ENCODE measurements at places on chromosomes 11 and 22.

GRCh38 chr11:62546244-62546928 is at the start of gene AHNAK:
AHNAK (minus strand) TSS chr11:62546806; CDS start chr11:62536098, 10,708 bp downstream.
- peak; percentile 77 for DNase-seq

DNA sequence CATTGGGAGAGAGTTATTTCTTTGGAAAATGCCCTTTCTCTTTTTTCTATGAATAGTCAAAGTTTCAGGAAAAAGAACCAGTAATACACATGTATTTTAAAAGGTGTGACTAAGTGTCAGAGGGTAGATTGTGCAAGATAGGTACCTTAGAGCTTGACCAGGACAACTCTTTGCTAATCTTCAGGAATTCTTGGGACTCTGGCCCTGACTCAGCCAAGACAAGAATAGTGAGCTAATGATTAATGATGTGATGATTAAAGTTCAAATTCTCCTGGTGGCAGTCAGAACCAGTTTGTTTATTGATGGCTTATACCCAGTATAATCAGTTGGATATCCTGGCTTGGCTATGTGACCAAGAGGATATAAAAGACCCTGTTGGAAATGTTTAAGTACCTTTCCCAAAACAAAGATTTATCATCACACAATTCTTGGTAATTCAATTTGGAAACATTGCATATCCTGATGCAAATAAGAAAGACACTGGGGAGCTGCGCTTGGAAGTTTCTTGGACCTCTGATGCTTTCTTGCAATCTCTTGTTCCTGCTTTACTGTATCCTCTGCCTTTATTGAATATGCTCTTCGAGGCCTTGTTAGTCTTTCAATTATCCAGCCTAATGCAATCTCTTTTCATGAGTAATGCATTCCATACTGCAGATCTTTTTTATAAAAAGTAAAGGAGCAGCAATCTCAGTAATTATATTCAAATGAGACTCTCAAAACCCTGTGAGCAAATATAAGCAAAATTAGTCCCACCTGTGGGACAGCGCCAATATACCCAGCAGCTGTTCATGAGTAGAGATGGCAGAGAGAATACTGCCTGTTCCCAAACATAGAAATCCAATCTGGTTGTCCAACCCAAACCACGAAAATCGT is 48.0 kb upstream of the CEP126 start:
- no peak for DNase-seq

DNA sequence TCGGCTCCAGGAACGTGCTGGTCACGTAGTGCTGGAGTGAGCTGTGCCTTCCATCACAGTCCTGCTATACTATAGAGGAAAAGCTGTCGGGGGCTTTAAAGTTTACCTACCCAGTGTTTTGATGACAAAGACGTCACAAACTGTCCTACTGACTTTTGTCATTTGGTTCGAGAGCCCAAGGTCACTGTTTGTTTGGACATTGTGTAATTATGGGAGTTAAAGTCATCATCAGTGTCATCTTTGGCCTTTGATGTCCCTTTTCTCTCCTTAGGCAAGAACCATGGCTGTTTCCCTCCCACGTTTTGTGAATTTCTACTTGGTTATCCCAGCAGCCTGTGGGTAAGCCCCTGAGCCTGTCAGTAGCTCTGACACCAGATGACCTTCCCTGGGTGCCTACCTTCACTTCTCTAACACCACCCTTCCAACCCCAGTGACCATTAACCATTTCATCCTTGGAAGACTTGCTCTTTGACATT is 59.3 kb downstream of the SLC1A2 start:
- no peak for DNase-seq

DNA sequence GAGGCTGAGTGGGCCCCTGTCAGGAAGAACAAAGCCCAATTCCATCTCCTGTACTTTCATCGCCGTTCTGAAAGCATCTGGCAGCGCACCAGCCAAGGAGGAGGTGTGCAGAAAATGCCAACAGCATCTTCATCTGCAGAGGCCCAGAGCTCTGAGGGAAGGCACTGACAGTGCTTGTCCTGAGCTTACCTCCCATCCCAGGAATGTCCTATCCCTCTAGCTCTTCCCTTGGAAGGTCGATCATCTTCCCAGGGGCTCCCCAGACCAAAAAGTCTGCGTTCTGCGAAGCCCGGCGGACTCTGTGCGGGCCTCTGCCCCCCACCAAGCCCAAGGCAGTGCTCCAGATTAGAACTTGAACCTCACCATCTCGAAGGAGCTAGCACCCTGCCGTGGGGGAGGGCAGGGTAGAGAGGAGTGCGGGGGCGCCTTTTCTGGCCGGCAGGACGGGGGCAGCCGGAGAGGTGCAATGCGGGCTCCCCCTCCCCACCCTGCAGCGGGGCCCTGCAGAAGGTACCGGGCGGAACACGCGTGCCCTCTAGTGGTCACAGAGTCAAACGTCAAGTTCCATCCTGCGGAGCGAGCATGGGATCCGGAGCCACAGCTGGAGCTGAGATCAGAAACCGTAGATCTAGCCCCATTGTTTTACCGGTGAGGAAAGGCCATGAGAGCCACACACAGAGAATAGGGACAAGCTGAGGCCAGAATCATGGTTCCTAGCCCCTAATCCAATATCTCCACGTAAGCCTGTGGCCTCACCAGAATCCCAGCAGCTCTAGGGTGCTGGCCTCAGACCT is 5.0 kb downstream of the SCN2B start:
- peak; percentile 64 for DNase-seq

DNA sequence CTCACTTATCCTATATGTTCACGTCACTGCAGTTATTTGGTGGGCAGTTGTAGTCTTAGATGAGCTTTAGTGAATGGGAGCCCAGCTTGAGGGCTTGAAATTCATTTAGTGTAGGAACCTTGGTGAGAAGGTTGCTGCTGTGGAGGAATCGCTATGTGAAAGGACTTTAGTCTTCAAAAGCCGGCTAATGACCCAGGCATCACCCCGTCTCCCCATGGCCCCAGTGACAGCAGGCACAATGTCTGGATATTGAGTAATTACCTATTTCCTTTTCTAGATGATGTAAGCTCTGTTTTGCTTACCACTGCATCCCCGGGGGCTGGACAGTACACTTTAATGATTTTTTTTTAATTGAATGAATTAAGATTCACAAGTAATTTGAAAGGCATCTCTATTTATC is 283.2 kb downstream of the ST3GAL4 start:
- no peak for DNase-seq

DNA sequence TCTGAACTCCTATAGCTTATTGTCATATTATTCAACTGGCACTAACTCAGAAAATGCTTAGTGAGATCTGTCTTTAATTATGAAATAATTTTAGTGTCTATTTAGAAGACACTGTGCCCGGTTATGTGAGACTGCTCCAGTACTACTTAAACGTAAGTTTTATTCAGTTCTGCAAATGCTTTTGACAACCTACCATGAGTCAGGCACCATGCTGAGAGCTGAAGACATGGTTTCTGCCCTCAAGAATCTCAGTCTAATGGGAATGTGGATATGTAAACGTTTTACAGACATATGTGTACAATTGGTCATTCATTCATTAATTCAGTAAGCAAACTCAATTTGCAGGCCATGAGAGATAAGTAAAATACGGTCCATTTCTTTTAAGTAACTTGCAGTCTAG is 40.0 kb downstream of the DCUN1D5 start:
- no peak for DNase-seq

GRCh38 chr11:27830206-27830605 is 130.0 kb upstream of the BDNF start:
- DNase-seq = no peak

- no peak for DNase-seq
Observed at GRCh38 chr11:71244116-71244810, 8.1 kb downstream of the SHANK2 start.

- no peak for DNase-seq
Observed at GRCh38 chr22:32557444-32557843, 82.8 kb downstream of the FBXO7 start.

- no peak for DNase-seq
Observed at GRCh38 chr11:45622283-45622682, 43.1 kb downstream of the CHST1 start.

DNA sequence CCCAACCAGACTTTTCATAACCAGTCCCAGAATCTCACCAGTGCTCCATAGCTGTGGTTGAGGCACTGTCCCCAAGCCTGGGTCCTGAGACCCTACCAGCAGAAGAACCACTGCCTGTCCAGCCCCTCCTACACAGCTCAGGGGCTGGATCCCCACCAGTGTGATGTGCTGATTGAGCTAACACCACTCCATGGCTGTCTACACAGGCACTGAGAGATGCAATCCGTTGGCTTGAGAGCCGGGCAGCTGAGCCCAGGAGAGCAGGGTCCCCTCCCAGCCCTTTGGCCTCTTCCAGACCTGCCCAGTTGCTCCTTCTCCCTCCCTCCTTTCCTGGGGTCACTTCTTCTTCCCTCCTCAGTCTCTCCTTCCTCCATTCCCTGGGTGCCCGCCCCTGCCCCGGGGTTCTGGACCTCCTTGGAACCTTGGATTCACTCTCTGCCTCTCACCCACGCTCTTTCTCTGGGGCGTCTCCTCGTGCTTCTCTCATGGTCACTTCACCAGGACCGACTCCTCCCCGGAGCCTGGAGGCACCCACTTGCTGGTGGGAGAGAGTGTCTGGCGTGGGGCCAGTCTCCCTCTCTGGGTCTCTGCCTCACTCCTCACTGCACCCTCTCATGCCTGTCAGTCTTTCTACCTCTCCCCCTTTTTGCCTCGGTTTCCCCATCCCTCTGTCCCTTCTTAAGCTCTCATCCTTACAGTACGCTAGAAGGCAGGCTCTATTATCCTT is 706 bp upstream of the SCYL1 start:
- DNase-seq = no peak

GRCh38 chr11:8164746-8165145 is 4.1 kb downstream of the RIC3 start:
- DNase-seq = no peak

- DNase-seq = no peak
Observed at GRCh38 chr11:7208391-7208790, 43.3 kb upstream of the SYT9 start.

GRCh38 chr11:2314525-2315394 is 12.9 kb downstream of the TSPAN32 start:
- DNase-seq = no peak

GRCh38 chr22:37824674-37825641 is 1.8 kb downstream of the GALR3 start:
- no peak for DNase-seq

DNA sequence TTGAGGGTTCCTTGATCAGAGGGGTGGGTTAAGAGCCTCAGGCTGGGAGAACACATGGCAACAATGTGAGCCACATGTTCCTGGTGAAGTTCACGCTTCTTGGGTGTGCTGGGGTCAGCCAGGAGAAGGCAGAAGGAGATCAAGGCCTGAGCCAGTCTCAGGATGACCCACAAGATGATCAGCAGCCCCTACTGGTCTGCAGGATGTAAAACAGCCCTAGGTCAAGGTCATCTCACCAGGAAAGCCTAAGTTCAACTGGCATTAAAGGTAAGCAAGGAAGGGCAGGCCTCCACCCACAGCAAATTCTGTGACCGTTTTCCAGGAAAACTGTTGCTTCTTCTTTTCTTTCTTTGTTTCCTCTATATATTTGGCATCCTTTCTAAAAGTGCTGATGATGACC is 156.7 kb upstream of the KIRREL3 start:
- no peak for DNase-seq

- peak; percentile 81 for DNase-seq
Observed at GRCh38 chr22:37484480-37485394, 1.4 kb downstream of the MFNG start.

DNA sequence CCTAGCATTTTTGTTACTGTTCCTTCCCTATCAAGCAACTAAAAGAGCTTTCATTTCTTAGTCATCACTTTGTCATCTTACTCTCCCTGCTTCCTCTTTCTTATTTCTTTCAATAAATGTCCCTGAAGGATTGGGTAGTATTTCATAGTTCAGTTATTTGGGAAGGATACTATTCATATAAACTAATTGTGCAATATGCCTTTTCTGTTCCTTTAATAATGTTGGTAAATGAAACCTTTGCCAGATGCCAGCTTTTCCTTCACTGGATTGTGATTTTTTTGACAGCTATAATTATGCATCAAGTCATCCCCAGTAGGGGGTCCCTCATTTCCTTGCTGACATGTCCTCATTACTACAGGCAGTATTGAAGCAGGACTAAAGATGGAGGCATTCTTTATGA is 101.7 kb downstream of the ATM start:
- DNase-seq = no peak

DNA sequence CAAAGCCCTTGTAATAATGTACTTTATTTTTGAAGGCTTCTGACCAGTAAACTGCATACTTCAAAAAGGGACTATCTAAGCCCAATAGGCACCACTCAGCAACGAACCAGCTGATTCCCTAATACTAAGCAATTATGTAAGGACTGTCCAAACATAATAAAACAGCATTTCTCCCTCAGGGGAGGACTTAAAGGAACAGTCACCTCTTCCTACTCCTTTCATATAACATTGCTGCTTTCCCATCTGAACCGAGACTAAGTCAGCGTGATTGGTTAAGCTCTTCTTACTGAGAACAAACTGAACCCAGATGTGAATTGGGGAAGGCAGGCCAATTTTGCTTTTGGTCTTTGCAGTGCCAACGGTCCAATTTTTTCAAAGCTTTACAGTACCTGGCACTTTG is 420.0 kb downstream of the METTL15 start:
- DNase-seq = no peak

DNA sequence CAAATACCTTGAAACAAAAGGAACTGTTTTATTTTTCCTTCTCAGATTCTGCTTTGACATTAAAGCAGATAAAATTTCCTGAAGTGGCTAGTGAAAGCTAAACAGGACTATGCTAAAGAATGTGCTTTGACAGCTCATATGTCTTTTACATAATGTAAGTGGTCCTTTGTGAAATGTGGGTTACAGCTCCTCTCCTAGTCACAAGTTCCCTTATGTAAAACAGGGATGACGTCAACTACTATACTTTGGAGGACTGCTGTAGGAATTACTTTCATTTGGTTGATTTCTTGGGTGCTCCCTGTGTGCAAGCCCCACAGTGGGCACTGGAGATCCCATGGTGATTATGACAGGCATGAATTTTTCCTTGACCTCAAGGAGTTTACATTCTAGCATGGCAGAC is 216.6 kb upstream of the NARS2 start:
- DNase-seq = no peak

DNA sequence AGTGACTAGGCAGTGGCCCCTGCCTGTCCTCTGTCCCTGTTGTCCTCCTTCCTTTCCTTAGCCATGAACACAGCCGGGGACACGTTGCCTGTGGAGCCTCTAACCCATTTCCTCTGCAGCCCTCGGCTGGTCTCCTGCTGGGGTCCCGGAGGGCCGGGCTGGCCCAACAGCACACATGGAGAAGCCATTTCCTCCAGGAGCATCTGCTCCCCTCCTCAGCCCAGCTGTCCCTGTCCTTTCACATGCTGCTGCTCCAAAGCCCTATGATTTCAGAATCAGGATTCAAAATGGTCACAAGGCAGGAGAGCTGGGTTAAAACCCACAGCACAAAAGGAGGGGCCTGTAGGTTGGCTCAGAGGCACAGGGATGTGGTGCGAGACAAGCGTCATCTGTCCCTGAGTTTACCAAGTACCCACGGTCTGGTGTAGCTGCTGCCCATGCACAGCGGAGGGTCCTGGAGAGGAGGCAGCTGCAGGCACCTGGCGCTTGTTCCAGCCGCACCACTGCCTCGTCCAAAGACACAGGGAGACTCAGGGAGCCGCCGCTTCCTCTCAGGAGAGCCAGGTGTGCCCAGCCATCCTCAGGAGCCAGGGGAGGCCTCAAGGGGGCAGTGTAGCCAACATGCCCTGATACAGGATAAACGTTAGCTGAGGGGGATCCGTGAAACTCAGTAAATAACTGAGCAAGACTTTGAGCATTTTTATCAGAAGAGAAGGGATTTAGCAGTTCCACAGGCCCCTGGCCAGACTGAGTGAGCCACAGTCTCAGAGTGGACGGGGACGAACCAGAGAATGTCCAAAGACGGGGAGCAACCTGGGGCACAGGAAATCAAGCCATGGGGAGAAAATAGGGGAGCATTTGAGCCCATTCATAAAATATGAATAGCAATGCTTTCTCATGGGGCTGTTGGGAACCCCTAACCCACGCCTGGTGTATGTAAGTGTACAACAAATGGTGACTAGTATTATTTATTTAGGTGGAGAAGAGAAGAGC is 3.9 kb upstream of the VSIG10L2 start:
- DNase-seq = peak; percentile 29

Data from CD4-positive, alpha-beta memory T cell (primary cell).